ENCODE measurements at places on chromosomes 1 and 21.
A peak's percentile ranks its signal among the peaks of the same experiment; 100 is the strongest.

- no peak for DNase-seq
These were observed 23.9 kb downstream of the BTF3L4 start for GRCh38 chr1:52080014-52080415.

- no peak for DNase-seq
These were observed 22.9 kb upstream of the IKBKE start for GRCh38 chr1:206447422-206447765.

DNA sequence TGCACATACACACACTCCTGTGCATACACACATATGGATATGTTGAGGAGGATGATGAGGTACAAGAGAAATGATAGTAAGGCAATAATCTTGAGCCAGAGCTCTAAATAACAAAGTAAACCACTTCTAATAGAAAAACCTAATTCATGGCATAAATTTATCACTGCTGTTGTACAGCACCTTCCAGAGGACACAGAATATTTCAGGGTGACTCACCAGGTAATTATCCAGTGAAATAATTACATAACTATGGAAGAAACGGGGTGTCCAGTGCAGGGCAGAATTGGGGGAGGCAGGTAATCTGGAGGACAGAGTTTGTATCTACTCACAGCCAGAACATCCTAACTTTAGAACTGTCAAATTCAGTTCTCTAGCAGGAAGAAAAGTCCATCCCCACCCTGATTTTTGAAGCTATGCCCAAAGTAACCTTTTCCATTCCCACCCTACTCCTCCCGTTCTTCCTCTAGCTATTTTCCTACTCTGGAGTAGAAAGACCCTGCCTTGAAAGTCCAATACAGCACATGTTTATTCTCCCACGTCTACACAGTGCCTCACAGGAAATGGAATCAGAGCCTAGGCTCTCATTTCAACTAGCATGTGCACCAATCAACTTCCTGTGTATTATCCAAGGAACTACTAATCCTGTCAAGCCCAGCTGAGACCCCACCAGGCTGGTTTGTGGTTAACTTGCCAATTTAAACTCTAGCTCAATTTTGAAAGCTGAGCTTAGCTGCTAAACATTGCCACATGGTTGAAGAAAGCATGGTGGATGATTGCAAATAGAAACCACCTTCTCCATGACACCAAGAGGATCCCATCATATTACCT lies 96.6 kb downstream of the PTPN14 start:
- DNase-seq, result peak; percentile 46

DNA sequence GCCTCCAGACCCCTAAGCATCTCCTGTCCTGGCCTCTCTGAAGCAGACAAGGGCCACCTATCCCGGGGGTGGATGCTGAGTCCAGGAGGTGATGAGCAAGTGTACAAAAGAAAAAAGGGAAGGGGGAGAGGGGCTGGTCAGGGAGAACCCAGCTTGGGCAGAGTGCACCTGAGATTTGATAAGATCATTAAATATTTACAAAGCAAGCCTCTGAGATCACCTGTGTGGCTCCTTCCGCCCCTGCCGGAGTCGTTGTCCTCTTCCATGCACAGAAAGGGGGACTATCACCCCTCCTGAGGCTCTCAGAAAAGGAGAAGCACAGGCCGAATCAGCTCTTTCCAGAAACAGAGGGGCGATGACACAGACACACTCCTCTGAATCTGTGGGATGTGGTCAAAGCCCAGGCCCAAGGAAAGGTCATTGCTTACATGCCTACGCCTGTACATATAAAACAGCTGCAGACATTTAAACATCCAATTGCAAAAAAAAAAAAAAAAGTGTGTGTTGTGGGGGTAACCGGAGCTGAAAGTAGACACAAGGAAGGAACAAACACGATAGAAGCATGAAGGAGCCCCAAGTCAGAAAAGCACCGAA lies 30.9 kb downstream of the PRSS38 start:
- no peak for DNase-seq

DNA sequence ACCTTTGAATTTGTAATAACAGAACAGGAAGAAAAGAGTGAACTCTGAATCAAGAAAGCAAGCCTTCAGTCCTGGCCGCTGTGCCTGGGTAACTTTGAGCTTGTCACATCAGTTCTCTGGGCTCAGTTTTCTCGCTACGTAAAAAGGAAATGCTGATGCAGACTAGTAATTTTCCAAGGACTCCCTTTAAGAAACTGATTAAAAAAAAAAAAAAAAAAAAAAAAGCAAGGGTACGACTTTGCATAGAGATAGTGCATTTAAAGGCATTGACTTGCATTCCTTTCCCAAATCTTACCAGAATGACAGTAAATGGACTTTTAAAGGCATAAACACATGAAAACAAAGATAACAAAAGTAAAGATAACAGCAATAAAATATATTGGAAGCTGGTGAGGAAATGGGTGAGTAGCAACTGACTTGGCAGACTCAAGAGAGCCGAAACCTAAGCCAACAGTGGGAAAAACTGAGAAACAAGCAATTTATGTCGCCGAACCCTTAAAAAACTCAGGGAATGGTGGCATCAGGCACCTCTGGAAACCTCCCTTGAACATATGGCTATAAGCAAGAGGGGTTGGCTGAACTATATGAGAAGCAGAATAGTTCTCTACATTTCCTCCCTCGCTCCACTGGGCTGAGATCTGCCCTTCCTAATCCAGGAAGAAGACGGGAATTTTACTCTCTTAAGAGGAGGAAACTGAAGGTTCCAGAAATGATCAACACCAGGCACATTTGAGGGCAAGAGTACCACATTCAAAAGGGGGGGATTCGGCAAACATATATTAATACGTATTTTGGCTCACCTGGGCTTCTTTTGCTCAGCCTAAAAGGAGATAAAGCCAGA lies 189.2 kb downstream of the CDC7 start:
- no peak for DNase-seq

All from muscle of leg (tissue), 16 donors.